ENCODE measurements at places on chromosomes 5 and 9. TPM values are rescaled to one million over a fixed set of nuclear protein-coding genes. Genes with fewer than 3 reads are reported as not detected.

The ADAM19 gene
- total RNA-seq: 314 TPM

The PCAT7 gene
- total RNA-seq: not detected

The FBLL1 gene
- not detected for total RNA-seq

The NUTM2F gene
- not detected for total RNA-seq

The HTR4 gene
- not detected for total RNA-seq

The CBY3 gene
- 0.32 TPM for total RNA-seq

The PCDHA8 gene
- not detected for total RNA-seq

The PLAC8L1 gene
- not detected for total RNA-seq

The IL31RA gene
- total RNA-seq: 0.14 TPM

The CORO2A gene
- total RNA-seq: 3.2 TPM

The PCDHB7 gene
- not detected for total RNA-seq

The C5orf47 gene
- not detected for total RNA-seq

The FOXD4L4 gene
- 0.23 TPM for total RNA-seq

The DNAH5 gene
- total RNA-seq: not detected

The GRM6 gene
- total RNA-seq: not detected

The KCNIP1 gene
- not detected for total RNA-seq

The ARHGEF37 gene
- 0.80 TPM for total RNA-seq

The BTNL3 gene
- total RNA-seq: not detected

The PCSK5 gene
- total RNA-seq: 3.0 TPM

The HSPA5 gene
- 277 TPM for total RNA-seq

The MSANTD3 gene
- 16.8 TPM for total RNA-seq

The OLFML2A gene
- not detected for total RNA-seq

The RAB3C gene
- not detected for total RNA-seq

The ARL14EPL gene
- not detected for total RNA-seq

The RANBP17 gene
- not detected for total RNA-seq

The PTGR1 gene
- total RNA-seq: 0.73 TPM

The LRSAM1 gene
- 14.2 TPM for total RNA-seq
